ENCODE measurements at places on chromosomes 5 and 9. TPM values are rescaled to one million over a fixed set of nuclear protein-coding genes. Genes with fewer than 3 reads are reported as not detected.

DNA sequence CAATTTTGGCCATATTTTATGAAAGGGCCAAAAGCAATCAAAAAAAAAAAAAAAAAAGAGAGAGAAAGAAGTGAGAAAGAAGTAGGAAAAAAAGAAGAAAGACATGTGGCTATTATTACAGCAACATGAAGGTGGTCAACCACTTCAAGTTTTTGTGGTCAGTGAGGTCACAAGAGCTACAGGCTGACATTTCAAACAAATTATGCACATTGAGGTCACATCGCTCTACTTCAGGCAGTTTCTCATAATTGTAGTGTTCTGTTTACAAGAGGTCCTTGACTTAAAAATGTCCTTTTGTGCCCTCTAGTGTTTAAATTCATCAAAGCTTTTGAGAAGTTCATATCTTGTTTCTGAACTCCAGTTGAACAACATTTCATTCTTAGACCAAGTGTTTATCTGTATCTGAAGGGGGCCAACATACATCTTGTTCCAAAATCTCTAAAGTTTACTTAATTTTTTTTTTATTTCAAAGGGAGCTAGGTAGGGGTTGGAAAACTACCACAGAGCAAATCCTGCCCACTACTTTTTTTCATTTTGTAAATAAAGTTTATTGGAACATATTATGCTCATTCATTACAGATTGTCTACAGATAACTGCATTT is 513.1 kb downstream of the PDE4D start:
- no peak for DNase-seq
- H3K4me1 ChIP-seq: no peaks in the 10 kb centered on the region
- no peak overlapping the region for H3K27ac ChIP-seq

RPS23 gene
- total RNA-seq: 1,256 TPM

DNA sequence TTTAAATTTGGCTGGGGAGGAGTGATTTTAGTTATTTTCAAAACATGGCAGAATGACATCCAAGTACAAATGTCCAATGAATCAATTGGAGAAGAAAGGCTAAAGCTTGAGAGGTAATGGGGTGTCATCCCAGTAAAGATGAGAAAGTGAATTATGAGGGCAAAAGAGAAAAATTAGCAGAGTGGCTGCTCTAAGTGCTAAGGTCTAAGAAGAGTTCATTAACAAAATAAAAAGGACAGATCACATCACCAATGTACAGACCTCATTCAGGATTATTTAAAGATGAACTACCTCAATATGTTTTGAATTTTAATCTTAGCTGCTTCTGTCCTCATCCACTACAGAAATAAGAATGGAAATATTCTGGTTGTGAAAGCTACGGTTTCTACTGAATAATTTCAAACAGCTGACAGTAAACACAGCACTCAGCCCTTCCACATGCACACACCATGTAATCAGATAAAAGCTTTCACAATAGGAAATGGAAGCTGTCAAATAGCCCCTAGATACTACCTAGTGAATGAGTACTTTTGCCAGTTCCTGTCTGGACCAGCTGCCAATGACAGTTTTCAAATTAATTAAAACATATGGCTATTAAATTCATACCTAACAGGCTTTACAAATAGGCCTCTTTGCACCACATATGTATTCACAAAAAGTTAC is 171.5 kb downstream of the SSBP2 start:
- H3K27ac ChIP-seq: no peak overlapping the region
- no peak for DNase-seq
- H3K27me3 ChIP-seq: no peaks in the 10 kb centered on the region
- peaks cover 8% of the 10 kb centered on the region for H3K36me3 ChIP-seq
- no peaks in the 10 kb centered on the region for H3K4me1 ChIP-seq

- H3K36me3 ChIP-seq: no peaks in the 10 kb centered on the region
- no peak for DNase-seq
- no peak overlapping the region for H3K4me3 ChIP-seq
- H3K4me1 ChIP-seq: no peaks in the 10 kb centered on the region
These were observed 166.4 kb upstream of the MVB12B start for GRCh38 chr9:126160067-126160853.

GRCh38 chr5:56326116-56326515 is 93.0 kb upstream of the ANKRD55 start:
- no peaks in the 10 kb centered on the region for H3K36me3 ChIP-seq
- H3K4me1 ChIP-seq: peaks cover 9% of the 10 kb centered on the region
- no peaks in the 10 kb centered on the region for H3K27me3 ChIP-seq
- H3K4me3 ChIP-seq: no peak overlapping the region

- peaks cover 79% of the 10 kb centered on the region for H3K4me1 ChIP-seq
- H3K27ac ChIP-seq: peak overlapping the region; percentile 98
- H3K4me3 ChIP-seq: peak overlapping the region; percentile 95
- H3K27me3 ChIP-seq: no peaks in the 10 kb centered on the region
- DNase-seq: peak; percentile 19
- no peaks in the 10 kb centered on the region for H3K36me3 ChIP-seq
These were observed 1.5 kb downstream of the RNF145 start for GRCh38 chr5:159207686-159208513.

Data from esophagus squamous epithelium (tissue), 5 donors.